ENCODE measurements at places on chromosomes 7 and 10.

- no peak for DNase-seq
These were observed 387.5 kb upstream of the GALNT17 start for GRCh38 chr7:70744492-70744891.

GRCh38 chr10:35460852-35461460, 124.6 kb downstream of the CCNY start:
- DNase-seq = no peak

DNA sequence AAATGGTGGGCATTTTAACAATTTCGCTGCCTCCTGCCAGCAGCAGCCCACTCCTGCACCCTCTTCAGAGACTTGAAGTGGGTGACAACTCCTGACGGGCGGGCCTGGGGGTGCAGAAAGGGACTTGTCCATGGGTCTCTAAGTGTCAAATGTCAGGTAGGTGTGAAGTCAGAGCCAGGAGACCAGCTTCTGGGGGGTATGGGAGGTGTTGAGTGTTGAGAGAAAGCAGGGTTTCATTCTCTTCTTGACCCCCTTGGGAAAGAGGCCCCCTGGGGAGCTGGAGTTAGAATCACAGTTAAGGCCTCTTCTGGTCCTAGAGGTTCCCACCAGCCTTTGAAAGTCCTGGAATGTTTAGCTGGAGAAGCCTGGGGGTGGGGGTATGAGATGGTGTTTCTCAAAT, 11.6 kb upstream of the PALD1 start:
- DNase-seq = no peak

GRCh38 chr7:70539205-70539604, 592.7 kb upstream of the GALNT17 start:
- no peak for DNase-seq

DNA sequence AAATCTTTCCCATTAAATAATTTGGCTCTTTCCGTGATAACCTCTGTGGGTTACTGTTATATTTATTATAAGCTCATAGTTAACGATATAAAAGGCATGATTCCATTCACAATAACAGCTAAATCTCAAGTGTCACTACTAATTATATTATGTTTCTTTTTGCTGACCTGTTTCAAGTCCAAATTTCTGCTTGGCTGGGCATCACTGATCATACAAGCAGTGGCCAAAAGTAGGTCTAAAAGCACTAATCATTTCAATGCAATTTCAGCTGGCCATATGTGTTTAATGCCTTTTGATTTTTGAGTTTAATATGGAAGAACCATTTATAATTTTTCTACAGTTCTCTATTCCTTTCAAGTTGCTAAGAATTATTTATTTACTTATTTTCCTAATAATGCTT, 110.7 kb downstream of the SEMA3A start:
- DNase-seq = no peak

DNA sequence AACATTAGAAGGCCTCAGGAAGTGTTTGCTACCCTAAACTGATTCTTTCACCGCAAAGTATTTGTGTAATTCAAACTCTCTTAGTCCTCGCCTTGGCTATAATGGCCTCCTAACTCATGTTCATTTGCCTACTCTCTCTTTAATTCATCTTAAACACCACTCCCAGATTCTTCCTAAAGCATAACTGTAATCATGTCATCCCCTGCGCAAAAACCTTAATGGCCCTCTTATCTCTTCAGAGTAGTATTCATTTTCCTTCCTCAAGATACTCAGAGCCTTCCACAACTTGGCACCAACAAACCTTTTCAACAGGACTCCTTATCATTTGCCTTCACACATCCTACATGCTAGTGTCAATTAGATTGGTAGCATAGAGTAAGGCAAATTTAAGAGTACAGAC, 42.9 kb downstream of the CSTF2T start:
- DNase-seq = no peak

- DNase-seq = no peak
These were observed 7.0 kb downstream of the PKD1L1 start for GRCh38 chr7:47941136-47941844.

DNA sequence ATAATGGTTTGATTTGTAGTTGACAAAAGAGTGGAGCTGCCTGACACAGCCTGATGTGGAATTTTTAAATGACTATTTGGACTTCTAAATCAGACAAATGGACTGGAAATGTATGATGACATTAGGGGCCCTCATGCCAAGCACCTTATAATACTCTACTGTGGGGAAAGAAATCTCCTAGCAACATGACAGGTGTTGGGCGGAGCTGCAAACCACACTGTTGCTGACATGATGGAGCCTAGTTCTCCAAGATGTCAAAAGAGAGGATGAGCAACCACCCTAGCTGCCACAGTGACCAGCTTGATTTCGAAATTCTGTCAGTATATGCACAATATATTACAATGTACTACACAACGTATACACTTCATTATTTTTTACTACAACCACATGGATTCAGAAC, 65.8 kb downstream of the RHOBTB1 start:
- DNase-seq = no peak

DNA sequence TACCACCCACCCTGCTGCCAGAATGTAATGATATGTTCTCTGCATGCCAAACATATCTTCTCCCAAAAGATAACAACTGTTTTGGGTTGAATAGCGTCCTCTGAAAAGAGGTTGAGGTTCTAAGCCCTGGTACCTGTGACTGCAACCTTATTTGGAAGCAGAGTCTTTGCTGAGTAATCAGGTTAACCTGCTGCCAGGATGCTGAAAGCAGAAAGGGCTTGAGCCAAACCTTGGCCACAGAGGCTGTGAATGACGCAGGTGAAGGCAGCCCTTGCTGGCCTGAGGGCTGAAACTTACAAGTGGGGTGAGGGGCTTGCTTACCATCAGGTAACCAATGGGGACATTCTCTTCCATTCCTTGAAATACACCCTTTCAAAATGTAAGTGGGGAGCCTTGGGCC, 151.8 kb upstream of the RHEB start:
- no peak for DNase-seq

GRCh38 chr7:81884817-81885216, 115.0 kb upstream of the HGF start:
- DNase-seq = no peak

Measured in esophagus squamous epithelium (tissue), 5 donors.